Omental fat pad (tissue), 4 donors: ENCODE measurements at places on chromosomes 5 and 9.

DNA sequence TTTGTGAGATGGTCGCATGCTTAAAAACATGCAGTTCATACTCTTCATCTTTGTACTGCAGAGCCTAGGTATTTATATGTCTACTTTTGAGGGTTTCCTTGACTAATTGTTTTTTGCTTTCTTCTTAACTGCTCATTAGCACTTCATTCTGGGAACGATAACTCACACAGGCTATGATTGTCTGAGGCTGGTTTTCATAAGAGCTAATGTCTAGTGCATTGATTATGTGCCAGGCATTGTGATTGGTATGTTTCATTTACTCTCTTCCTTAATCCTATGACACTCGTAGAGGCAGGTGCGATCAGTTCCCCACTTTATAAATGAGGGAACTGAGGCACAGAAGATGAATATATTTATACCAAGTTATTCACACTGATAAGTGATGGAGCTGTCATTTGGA, 93.6 kb downstream of the INSYN2B start:
- DNase-seq = no peak

DNA sequence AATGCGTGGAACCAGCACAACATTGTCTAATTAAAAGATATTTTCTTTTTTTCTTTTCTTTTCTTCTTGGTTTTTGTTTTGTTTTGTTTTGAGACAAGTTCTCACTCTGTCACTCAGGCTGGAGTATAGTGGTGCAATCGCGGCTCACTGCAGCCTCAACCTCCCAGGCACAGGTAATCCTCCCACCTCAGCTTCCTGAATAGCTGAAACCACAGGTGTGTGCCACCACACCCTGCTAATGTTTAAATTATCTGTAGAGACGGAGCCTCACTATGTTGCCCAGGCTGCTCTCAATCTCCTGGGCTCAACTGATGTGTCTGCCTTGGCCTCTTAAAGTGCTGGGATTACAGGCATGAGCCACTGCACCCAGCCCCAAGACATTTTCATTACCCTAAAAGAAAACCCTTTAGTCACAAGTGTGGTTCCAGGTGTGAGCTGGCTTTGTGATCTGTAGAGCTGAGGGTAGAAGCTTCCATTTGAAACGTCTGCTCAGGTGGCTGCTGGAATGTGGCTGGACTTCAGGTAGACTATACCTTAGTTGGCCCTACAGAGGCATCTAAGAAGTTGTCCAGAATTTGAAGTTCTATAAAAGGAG, 19.1 kb upstream of the NEK6 start:
- no peak for DNase-seq

DNA sequence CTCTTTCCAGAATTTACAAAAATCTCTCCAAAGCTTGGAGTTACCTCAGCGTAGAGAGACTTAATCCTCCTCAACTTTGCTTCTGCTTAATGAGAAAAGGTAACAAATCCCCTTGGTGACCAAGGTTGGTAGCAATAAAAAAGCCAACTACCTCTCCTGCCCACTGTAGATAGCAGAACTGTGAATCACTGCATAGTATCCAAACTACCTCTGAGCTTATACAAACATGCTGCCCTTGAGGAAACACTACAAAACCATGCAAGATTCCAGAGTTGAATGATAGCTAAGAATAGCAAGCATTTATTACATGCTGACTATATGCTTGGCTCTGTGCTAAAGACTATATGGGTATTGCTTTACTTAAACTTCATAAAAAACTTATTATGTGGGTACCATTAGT, 2.8 kb upstream of the ADAMTS12 start:
- no peak for DNase-seq

DNA sequence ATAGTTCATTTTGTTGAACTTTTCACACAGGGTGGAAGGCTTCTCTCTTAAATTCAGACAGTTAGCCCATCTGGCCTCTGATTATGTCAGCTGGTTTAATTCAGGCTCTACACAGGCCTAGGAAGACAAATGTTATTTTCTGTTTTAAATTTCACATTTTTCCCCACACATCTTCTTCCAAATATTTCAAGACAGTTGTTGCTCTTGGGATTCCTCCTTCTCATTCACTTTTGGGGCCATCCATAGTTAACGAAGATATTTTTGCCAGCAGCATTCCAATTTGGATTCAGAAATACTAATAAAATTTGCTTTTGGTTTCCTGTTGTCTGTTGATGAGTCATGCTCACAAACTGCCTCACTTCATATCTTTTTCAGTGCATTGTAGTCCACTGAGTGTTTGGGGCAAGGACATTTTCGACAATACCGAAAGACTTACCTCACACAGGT, 475.4 kb downstream of the DMAC1 start:
- DNase-seq = no peak

- DNase-seq = no peak
Observed at GRCh38 chr9:14418941-14419937, 105.3 kb upstream of the NFIB start.

GRCh38 chr9:113515862-113516261, 52.3 kb downstream of the RGS3 start:
- DNase-seq = no peak

- no peak for DNase-seq
Observed at GRCh38 chr9:113417370-113417769, 6.8 kb downstream of the C9orf43 start.

GRCh38 chr9:135413086-135413375, 66.6 kb upstream of the PPP1R26 start:
- no peak for DNase-seq

- no peak for DNase-seq
Observed at GRCh38 chr9:117485176-117485575, 70.3 kb upstream of the ASTN2 start.

DNA sequence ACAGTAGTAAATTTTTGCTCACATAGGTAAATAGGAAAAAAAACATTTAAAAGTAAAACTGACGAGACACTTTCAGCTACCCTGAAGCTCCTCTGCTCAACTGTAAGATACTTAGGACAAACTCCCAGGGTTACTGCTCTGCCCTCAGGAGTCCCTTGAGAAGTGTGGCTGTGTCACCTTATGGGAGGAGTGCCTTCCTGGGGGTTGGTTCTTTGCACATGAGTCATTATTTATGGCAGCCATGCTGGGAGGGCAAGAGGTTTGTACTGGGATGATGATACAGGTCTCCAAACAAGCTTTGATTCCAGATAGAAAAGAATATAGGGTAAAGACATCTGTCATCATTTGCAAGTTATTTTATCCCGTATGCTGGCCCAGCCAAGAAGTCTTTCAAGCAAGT, 45.9 kb downstream of the TTC1 start:
- no peak for DNase-seq

DNA sequence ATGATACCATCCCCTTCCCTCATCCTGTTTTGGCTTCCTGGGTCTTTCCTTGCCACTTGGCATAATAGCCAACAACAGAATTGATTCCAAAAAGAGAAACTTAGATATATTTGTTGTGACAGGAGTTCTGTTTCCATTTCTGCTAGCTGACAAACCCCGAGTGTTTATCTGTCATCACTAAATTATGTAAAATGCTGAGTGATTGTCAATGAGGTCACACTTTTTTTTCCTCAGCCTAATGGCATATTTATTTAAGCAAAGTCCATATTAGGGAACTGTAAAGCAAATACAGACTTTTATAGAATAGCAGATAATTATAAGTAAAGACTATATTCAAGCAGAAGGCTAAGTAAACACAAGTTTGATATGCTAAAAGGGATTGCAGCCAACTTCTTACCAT, 64.0 kb downstream of the RGS7BP start:
- no peak for DNase-seq

DNA sequence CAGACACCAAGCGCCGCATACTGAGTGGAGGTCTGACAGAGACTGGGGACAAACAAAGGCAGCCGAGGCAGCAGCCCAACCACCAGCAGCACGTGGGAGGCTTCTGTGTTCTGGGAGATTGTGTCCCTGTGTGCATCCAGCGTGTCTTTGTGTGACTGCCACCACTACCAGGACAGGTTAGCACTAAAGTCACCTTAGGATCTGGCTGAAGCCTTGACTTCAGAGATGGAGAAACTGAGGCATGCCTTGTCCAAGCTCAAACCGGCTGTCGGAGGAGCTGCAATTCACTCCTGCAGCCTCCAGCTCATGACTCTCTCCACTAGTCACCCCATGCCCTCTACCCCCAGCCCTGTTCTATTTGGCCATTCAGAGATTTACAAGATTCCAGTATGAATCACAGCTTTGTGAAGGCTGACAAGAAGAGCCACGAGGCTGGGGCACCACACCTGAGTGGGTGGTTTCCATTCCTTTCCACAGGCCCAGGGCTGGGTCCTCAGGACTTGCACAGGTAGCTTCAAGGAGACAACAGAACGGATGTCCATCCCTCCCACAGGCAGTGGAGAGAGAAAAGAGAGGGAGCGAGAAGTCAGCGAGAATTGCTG, 69.3 kb downstream of the SHB start:
- DNase-seq = no peak

DNA sequence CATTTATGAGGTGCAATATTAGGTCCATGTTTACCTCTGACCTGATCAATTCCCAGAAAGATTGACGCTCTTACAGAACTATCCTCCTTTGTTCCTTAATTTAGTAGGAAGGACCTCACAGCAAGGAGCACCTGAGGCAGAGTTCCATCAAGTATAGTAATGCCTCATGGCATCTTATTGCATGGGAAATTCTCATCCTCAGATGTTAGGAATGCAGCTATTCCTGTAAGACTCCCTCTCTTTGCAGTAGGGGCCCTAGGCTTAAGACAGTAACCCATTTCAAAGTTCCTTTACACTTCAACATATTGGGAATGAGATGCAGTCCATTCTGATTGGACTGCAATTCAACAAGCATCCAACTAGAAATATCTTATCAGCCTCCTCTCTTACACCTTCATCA, 69.8 kb downstream of the SLCO4C1 start:
- DNase-seq = no peak

GRCh38 chr9:34564617-34565016, 24.9 kb downstream of the CNTFR start:
- DNase-seq = no peak

- no peak for DNase-seq
Observed at GRCh38 chr9:114641967-114642366, 15.6 kb downstream of the TEX53 start.

DNA sequence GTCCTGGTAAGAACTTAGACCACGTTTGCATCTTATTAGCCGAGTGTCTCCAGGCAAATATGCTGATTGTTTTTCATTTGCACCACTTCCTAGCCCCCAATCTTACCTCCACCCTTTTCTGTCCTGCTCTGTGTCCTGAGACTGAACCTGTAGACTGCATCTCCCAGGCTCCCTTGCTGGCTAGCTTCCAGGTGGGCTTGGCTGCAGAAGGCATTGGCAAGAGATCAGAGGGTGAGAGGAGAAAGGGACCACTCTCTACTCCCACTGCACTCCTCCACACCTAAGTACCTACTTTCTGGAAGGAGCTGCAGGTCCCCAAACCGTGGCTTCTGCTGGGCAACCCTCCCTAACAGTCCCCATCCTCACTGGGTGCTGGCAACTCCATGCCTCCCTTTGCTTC, 59.9 kb upstream of the XPA start:
- no peak for DNase-seq

DNA sequence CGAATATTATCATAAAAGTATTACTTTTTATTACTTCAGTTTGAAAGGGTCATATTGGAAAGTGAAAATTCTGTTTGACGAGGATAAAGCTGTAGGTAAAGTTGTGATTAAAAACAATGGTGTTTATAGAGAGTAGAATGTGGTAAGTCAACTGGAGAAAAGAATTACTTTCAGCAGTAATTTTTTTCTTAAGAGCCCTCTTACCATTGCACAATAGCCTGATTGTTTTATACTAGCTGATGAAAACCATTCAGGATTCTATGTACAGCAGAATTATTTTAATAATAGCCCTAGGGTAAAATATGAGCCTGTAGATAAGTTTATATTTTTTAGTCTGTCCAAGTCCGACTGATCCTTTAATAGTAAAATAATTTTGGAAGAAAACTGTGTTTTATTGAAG, 16.6 kb downstream of the CDC42SE2 start:
- DNase-seq = no peak

DNA sequence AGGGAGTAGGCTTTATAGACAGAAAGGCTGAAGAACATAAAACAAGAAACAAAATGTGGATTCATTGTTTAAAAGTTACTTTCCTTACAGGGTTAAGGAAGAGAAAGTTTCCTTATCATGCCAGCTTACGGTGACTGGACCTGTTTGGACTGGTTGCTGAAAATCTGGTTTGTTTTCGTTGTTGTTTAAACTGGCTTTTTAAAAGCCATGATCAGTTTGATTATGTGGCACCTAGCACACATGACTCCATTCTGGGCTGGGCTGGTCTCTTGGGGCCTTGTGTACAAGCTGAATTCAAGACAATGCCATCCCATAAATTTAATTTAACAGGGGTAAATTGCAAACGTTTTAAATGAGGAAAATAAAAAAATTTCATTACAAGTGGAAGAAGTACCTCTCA, 18.4 kb upstream of the ZNF474 start:
- no peak for DNase-seq

GRCh38 chr5:8606231-8606630, 737.3 kb downstream of the MTRR start:
- DNase-seq = no peak

GRCh38 chr5:108118813-108119514, 262.9 kb downstream of the FBXL17 start:
- no peak for DNase-seq

GRCh38 chr5:125225424-125225823, 479.0 kb upstream of the ZNF608 start:
- DNase-seq = no peak

DNA sequence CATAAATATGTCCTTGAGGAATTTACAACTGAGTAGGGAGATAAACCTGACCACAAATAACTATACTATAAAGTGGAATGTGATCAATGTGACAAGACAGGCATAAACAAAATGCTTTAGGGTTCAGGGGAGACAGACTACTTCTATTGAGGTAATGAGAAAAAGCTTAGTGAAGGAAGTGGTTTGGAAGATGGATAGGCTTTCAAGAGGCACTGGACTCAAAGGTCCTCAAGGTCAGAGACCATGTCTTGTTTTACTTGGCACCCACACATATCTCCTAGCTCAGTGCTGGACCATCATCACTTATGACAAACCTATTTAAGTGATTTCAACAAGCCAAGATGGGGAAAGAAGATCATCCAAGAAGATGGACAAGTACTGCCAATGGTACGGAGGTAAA, 257.8 kb downstream of the BNC2 start:
- DNase-seq = no peak
